ENCODE measurements at places on chromosomes 12 and 14.

- no peak for DNase-seq
These were observed 7.1 kb downstream of the DENND5B start for GRCh38 chr12:31583878-31584277.

DNA sequence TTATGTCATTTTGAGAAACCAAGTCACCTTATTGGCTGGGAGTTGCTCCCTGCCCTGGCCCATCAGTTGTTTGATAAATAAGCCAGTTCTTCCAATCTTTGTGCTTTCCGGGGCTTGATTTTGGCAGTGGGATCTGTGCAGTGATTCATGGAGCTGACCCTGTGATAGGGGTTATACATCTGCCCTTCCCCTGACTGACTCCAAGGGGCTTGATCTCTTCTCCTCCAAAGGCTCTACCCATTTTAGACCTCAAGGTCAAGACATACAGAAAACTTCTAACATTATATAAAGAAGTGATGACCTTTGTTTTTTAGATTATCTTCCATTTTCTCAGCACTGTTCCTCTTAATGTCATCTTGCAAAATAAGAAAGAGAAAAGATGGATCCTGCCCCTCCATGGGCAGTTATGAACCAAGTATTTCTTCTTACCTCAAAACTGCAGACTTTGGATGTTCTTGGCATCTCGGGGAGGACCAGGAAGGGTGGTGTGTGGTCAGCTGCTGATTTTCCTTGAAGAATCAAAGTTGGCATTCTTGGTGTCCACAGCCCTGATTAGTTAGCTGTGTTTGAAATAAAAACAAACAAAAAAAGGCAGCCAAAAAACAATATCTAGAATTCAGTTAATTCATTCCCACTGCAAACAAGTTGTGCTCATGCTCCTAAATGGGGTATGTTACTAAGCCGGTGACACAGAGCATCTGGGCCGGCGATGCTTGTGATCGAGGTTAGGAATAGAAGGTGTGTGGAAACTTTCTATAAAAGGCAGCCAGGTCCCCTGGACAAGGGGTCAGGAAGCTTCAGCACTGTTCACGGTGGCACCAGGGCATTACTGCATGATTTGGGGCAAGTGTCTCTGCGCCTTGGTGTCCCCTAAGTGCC is 120.2 kb downstream of the SAMD4A start:
- no peak for DNase-seq

- no peak for DNase-seq
These were observed 35.6 kb downstream of the SH2B3 start for GRCh38 chr12:111441107-111441928.

GRCh38 chr14:47790477-47790876 is 115.1 kb upstream of the MDGA2 start:
- no peak for DNase-seq

- DNase-seq: no peak
These were observed 45.9 kb upstream of the PAPLN start for GRCh38 chr14:73191441-73191840.

GRCh38 chr14:54922598-54922997 is 20.0 kb upstream of the GCH1 start:
- DNase-seq: no peak

GRCh38 chr14:60225265-60225664 is 23.8 kb upstream of the PPM1A start:
- DNase-seq: no peak

- no peak for DNase-seq
These were observed 13.6 kb upstream of the AQP2 start for GRCh38 chr12:49936925-49937324.

DNA sequence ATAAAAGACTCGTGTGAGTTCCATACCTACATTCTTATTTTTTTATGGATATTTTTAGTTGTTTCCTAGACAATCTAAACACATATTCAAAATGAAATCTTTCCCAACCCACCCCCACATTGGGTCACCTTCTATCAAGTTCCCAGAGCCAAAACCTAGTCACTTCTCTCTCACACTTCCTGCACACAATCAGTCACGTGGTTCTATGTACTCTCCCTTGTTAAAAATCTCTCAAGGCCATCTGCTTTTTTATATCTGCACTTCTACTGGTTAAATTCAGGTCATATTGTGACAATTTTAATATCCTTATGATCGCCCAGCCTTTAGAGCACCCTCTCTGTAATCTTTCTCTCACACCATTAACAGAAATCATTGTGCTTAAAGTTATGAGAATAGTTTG is 175.0 kb upstream of the SYT10 start:
- DNase-seq: no peak

- no peak for DNase-seq
These were observed 13.7 kb upstream of the REP15 start for GRCh38 chr12:27682534-27682933.

GRCh38 chr14:33777681-33778080 is 173.2 kb downstream of the EGLN3 start:
- no peak for DNase-seq

Data from H7 (cell line).